ENCODE measurements at places on chromosomes 16 and 17.
A peak's percentile ranks its signal among the peaks of the same experiment; 100 is the strongest.

DNA sequence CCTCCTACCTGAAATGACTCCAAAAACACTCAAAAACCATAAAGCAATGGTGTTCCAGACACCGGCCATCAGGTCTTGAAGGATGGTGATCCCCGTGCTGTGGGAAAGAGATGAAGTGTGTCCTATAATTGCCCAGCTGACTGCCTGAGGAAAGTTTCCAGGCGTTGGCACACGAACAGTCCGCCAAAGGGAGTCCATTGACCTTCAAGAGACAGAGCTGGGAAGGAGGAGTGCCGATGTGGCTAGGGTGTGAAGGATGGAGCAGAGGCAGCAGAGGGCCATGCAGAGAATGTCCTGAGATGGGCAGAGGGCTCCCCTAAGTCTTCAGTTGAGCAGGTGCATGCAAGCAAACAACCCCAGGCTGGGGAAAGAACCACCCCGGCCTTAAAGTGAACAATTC, 11.9 kb upstream of the NUBP1 start:
- H3K4me1 ChIP-seq, result no peaks in the 10 kb centered on the region
- no peak overlapping the region for H3K27ac ChIP-seq
- H3K4me3 ChIP-seq, result no peak overlapping the region

DNA sequence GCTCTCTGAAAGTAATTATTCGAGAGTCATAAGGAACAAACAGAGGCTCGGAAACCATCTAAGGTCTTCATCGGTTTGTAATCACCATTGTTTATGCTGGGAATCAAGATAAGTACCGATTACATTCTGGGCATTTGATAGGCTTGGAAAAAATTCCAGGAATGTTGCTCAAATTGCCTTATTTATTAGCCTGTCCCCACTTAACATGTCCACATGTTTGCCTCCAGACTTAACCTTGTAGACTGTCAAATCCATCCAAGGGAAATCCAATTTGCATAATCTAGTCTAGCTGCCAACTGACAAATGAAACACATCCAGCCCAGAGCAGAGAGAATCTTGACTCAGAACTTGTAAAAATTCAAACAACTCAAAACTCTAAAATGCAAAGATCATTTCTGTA, 51.3 kb upstream of the TMC5 start:
- H3K4me1 ChIP-seq, result no peaks in the 10 kb centered on the region

DNA sequence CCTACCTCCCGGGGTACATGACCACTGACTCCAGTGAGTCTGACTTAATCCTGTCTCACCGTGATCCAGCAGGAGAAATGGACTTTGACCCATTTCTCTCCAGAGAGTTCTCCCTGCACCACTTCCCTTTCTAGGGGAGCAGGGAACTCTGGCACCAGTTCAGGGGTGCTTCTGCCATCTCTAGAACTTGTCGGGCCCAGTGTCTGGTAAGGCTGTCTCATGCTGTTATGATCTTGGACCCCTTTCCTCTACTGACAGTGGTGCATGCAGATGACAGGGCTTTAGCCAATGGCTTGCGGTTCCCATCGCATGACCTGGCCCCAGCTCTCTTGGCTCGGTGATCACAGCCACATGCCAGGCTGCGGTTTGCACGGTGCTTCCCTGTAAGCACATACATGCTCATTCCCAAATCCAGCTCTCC, 62.0 kb downstream of the SLC39A11 start:
- H3K4me1 ChIP-seq, result no peaks in the 10 kb centered on the region
- no peaks in the 10 kb centered on the region for H3K36me3 ChIP-seq
- no peak overlapping the region for H3K27ac ChIP-seq
- no peaks in the 10 kb centered on the region for H3K27me3 ChIP-seq

DNA sequence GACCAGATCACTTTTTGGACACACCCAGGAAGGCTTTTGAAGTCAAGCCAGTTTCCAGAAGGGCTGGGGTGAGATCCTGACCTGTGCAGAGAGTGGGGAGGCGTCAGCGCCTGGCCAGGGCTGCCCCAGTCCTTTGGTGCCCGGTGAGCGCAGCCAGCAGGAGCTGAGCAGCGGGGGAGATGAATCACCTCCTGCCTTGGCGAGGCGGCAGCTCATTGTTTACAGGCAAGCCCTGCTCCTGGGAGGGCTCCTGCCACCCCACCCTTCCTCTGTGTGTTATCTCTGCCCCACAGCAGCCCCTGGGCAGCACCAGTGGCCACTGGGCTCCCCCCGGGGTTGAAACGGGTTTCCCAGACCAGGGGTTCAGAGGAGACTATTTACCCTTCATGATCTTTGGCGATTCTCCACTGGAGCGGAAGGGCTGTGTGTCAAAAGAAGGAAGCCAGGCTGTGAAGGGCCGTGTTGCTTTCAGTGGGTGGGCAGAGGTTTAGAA, 14.1 kb upstream of the ITGB4 start:
- H3K27me3 ChIP-seq, result no peaks in the 10 kb centered on the region
- H3K27ac ChIP-seq, result no peak overlapping the region
- H3K36me3 ChIP-seq, result peaks cover 39% of the 10 kb centered on the region
- no peak overlapping the region for H3K4me3 ChIP-seq
- H3K4me1 ChIP-seq, result no peaks in the 10 kb centered on the region

GRCh38 chr17:58271216-58271931, 9.4 kb downstream of the MPO start:
- no peaks in the 10 kb centered on the region for H3K4me1 ChIP-seq
- no peaks in the 10 kb centered on the region for H3K27me3 ChIP-seq
- no peaks in the 10 kb centered on the region for H3K36me3 ChIP-seq
- H3K27ac ChIP-seq, result no peak overlapping the region
- no peak overlapping the region for H3K4me3 ChIP-seq
- DNase-seq, result no peak

- peaks cover 4% of the 10 kb centered on the region for H3K36me3 ChIP-seq
- DNase-seq, result no peak
- no peaks in the 10 kb centered on the region for H3K27me3 ChIP-seq
- no peaks in the 10 kb centered on the region for H3K4me1 ChIP-seq
Observed at GRCh38 chr17:50866950-50867362, 802 bp upstream of the TOB1 start.

- DNase-seq, result no peak
- H3K4me3 ChIP-seq, result peak overlapping the region; percentile 74
- no peaks in the 10 kb centered on the region for H3K36me3 ChIP-seq
- H3K27ac ChIP-seq, result no peak overlapping the region
Observed at GRCh38 chr17:8186787-8187516, 3.0 kb downstream of the BORCS6 start.

DNA sequence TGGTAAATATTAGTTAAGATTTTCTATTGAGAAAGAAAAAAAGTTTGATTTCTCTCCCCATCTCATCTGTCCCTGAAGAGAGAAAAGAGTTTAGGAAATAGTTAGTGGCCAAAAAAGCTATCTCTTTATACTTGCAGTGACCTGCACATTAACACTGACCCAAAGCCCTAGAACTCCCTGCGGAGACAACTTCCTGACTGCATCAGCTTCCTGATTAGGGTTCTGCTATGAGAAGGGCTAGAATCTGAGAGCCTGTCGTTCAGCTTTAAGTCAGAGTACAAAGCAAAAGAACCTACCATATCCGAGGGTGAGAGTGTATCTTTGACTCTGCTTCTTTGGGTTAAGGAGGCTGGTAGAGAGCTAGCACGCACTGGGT, 24.7 kb downstream of the LIMD2 start:
- H3K4me1 ChIP-seq, result peaks cover 4% of the 10 kb centered on the region
- no peak overlapping the region for H3K4me3 ChIP-seq
- no peaks in the 10 kb centered on the region for H3K36me3 ChIP-seq
- no peaks in the 10 kb centered on the region for H3K27me3 ChIP-seq
- DNase-seq, result no peak

DNA sequence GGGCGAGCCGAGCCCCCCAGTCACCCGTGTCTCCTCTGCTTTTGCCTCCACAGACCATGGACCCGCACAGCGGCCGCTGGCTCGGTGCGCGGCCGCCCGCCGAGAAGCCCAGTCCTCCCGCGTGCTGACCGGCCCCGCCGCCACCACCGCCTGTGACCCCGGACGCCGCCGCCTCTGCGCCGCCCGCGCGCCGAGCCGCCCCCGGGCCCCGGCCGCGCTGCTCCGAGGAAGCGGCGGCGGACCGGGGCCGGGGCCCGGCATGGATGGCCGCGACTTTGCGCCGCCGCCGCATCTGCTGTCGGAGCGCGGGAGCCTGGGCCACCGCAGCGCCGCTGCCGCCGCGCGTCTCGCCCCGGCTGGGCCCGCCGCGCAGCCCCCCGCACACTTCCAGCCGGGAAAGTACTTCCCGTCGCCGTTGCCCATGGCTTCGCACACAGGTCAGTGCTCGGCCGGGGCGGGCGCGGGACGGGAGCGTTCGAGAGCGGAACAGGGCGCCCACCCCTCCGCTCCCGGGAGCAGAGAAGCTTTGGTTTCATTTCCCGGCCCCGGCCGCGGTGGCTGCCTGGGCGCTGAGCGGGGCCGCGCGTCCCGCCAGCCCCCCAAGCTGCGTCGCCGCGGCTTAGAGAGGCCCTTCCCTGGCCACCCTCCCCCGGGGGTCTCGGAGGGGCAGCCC, 4.4 kb downstream of the BAHCC1 start:
- H3K36me3 ChIP-seq, result no peaks in the 10 kb centered on the region
- H3K27me3 ChIP-seq, result peaks cover 28% of the 10 kb centered on the region
- DNase-seq, result no peak
- no peak overlapping the region for H3K27ac ChIP-seq
- peaks cover 10% of the 10 kb centered on the region for H3K4me1 ChIP-seq

DNA sequence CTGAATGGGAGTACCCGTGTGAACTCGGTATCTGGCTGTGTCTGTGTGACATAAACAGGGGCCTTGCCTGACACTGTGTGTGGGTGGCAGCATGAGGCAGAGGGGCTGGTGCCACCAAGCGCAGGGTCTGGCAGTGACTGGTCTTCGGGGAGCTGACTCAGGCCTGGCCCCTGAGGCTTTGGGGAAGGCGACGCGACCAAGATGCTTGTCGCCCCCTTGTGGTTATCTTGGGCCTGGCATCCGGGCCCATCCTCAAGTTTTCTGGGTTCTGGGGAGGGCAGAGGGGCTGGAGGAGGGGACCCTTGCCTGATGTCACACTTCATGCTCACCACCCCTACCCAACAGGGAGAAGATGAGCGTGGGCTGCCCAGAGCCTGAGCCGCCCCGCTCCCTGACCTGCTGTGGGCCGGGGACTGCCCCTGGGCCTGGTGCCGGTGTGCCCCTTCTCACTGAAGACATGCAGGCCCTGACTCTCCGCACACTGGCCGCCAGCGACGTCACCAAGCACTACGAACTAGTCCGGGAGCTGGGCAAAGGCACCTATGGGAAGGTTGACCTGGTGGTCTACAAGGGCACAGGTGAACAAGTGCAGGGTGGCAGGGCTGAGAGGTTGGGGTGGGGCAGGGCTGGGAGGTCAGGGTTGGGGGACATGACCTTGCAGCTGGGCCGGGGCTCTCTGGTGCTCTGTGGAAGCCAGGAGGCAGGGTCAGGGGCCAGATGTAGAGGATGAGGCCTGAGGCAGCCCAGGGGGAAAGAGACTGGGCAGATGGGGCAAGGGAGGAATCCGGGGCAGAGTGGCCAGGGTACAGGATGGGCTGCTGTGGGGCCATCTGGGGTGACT, 24.9 kb downstream of the SBK1 start:
- no peaks in the 10 kb centered on the region for H3K4me1 ChIP-seq
- H3K27me3 ChIP-seq, result no peaks in the 10 kb centered on the region
- H3K27ac ChIP-seq, result no peak overlapping the region

DNA sequence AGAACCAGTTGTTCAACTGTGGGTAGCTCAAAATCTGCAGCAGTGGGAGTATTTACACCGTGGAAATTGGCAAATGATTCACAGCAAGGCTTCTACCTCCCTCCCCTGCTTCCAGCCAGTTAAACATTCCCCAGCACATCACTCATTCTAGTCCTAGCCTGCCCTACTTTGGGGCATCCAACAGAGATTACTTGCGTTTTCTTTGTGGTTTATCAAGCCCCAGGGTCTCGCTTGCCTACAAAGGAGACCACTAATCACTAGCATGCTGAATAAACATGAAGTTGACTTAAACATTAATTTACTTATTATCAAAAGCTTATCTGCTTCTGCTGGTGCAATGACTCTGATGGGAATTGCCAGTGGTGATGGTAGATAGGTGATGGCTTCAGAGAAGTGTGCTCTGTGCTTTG, 94.5 kb downstream of the MARF1 start:
- DNase-seq, result no peak
- H3K4me1 ChIP-seq, result no peaks in the 10 kb centered on the region
- H3K27me3 ChIP-seq, result no peaks in the 10 kb centered on the region
- H3K36me3 ChIP-seq, result no peaks in the 10 kb centered on the region

DNA sequence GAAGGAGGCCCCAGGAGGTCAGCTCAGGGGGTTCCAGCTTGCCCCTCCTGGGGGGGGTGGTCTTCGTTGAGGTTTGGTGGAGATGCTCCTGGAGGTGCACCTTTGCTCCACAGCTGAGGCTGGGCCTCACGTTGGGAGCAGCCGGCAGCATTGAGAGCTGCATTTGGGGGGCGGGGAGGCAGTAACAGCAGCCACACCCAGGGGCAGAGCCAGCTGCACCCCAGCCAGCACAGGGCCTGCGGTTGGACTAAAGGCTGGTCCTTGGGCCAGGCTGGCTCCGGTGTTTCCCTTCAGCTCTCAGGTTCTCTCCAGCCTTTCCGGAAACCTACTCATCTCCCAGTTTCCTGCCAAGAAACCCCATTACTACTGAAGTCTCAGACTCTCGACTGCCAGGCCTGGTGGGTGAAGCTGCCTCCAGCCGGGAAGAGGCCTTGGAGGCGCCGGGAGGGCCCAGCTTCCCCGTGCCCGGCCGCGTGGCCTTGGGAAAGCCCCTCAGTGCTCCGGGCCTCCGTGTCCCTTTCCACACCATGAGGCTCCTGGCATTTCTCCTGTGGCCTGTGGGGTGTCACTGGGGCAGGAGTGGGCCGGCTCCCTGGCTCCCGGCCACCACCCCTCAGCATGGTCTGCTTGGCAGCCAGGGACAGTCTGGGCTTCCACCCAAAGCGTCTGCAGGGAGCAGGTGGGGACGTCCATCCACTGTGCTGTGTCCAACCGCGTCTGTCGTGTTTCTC, 14.0 kb upstream of the BAIAP2 start:
- H3K4me1 ChIP-seq, result 0 out of 2 replicates have a peak, but pooled peaks cover 2% of the 10 kb centered on the region
- no peaks in the 10 kb centered on the region for H3K27me3 ChIP-seq
- H3K36me3 ChIP-seq, result no peaks in the 10 kb centered on the region
- no peak overlapping the region for H3K4me3 ChIP-seq

DNA sequence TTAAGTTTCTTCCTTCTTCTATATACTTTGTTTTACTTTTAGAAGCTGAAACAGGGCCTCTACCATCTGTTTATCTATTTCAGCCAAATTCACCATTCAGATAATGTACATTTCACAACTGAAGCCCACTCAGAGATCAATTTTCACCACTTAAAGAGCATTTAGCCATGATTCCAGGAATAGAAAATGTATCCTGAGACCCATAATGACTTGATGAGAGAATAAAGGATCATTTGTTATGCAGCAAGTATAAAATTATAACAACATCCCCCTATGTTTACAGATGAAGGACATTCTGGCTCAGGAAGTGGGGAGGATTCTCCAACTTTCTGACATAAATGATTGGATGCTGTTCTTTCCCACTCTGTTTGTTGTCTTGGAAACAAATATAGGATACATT, 962.1 kb upstream of the EEF2KMT start:
- no peak overlapping the region for H3K27ac ChIP-seq
- DNase-seq, result no peak
- no peaks in the 10 kb centered on the region for H3K36me3 ChIP-seq
- no peaks in the 10 kb centered on the region for H3K4me1 ChIP-seq
- no peaks in the 10 kb centered on the region for H3K27me3 ChIP-seq

DNA sequence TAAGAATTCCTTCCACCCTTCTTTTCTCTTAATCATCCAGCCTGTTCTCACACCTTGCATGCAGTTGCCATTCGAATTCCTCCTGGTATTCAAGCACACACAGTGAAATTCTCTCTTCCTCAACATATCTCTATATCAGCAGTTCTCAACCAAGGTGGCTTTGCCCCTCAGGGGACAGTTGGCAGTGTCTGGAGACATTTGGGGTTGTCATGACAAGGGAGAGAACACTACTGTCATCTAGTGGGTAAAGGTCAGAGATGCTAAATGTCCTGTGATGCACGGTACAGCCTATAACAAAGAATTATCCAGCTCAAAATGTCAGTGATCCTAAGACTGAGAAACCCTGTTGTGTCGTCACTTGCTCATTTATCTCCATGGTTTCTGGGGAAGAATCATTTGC, 94.8 kb upstream of the CPHXL start:
- peaks cover 2% of the 10 kb centered on the region for H3K4me1 ChIP-seq
- no peaks in the 10 kb centered on the region for H3K27me3 ChIP-seq
- no peak for DNase-seq
- no peak overlapping the region for H3K27ac ChIP-seq

Data from iPS DF 6.9 (cell line).